Head of caudate nucleus (tissue), 42 donors: ENCODE measurements at places on chromosomes 1 and 21.

DNA sequence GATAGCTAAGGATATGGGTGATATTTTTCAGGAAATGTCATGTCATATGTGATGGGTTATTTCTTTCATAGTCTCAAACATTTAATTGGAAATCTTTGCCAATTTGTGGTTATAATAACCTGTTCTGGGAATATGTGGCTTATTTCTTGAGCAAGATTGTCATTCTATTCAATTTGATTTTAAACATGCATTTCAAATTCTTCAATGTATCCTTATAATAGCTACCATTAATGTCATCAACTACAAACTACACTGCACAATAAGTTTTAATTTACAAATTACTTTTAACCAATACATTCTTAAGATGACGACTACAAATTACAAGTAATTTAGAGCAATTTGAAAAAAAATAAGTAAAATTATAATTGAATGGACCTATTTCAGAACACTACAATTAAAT is 164.9 kb downstream of the BRINP3 start:
- DNase-seq = no peak

DNA sequence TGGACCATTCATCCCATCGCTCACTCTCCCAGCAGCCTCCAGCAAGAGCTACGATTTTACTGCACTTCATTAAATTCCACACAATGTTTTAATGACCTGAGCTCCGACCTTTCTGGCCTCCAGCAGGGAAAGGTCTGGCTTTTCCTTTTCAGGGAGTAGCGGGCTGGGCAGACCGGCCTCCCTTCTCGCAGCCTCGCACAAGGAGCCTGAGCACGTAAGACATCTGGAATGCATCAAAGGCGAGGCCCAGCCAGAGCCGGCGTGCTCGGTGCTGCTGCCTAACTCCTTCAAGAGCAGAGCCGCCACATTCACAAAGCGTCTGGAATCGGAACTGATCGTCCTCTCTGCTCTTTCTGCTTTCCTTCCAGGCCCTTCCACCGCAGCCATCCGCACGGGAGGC is 32.5 kb upstream of the FHAD1 start:
- no peak for DNase-seq

DNA sequence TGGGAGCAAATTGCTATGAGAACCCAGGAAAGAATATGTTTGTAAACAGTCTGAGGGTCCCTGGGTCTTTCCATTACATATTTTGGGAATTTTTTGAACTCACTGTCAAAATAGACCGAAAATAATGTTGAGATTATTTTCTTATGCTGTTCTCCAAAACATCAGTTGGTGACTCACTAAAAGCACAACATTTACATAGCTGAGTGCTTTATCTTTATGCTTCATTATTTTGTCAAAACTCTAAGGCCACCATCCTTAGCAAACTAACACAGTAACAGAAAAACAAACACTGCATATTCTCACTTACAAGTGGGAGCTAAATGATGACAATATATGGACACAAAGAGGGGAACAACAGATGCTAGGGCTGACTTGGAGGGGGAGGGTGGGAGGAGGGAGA is 459.3 kb downstream of the ADGRL2 start:
- no peak for DNase-seq

DNA sequence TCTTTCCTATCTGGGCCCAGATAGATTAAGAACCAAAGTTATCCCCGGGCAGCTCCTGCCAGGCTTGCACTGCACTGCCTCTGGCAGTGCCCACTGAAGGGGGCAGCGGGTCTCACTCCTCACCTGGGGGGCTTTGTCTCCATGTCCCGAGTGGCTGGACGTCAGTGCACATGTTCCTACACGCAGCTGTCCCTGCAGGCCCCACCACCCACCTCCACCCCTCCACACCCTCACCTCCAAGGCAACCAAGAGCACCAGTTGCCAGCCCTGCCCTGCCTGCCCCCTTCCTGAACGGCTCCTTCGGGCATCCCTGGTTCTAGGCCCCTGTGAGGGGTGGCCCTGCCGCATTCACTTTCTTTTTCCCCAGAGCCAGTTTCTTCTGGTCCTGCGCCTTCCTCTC is 147.2 kb downstream of the PEX14 start:
- DNase-seq = no peak
